A549 treated with ZK216348 at 1 μM for 4 hours (cell line): ENCODE measurements at places on chromosomes 1 and 21. TPM values are rescaled to one million over a fixed set of nuclear protein-coding genes. Genes with fewer than 3 reads are reported as not detected.

Gene KCNA10
- not detected in 5 replicates for total RNA-seq

Gene ADCY10
- 0.02 to 0.40 TPM (median 0.25 TPM) in 4 of 5 replicates, not detected in the other for total RNA-seq

Gene SHC1
- total RNA-seq = 127 to 198 TPM (median 190 TPM) in 5 replicates

Gene RASSF5
- 0.87 to 1.6 TPM (median 0.95 TPM) in 5 replicates for total RNA-seq

Gene PLA2G2A
- total RNA-seq = not detected in 5 replicates

Gene ETNK2
- 4.6 to 8.1 TPM (median 6.6 TPM) in 5 replicates for total RNA-seq

Gene MRPS14
- total RNA-seq = 20.4 to 27.8 TPM (median 23.2 TPM) in 5 replicates

Gene UBE2Q1
- total RNA-seq = 53.8 to 71.6 TPM (median 67.6 TPM) in 5 replicates

Gene KCNK2
- 0.11 to 0.45 TPM (median 0.16 TPM) in 3 of 5 replicates, not detected in the others for total RNA-seq
